ENCODE measurements at places on chromosomes 3 and 15.

- DNase-seq: no peak
These were observed 120.5 kb downstream of the XXYLT1 start for GRCh38 chr3:195150181-195151118.

GRCh38 chr3:23806534-23807423, 1.0 kb downstream of the UBE2E1 start:
- DNase-seq: no peak

- DNase-seq: no peak
These were observed 1.1 kb upstream of the UTS2B start for GRCh38 chr3:191331388-191331787.

DNA sequence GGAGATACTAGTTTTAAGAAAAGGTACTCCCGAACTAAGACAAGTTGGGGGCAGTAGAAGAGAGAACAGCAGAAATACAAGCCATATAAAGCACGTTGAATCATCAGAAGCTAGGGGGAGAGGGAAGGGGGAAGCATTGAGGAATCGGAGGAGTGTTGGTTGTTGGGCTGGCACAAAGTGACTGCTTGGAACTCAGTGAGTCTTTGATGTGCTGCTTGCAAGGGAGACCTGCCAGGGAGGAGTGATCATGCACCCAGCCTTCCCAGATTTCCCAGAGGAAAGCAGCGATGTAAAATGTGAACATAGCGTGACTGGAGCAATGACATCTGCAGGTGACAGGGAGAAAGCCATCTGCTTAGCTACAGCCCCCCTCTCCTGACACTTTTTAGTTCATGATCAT, 192.4 kb upstream of the IL12A start:
- no peak for DNase-seq

- DNase-seq: no peak
These were observed 369.0 kb upstream of the CDIN1 start for GRCh38 chr15:36210426-36210825.

DNA sequence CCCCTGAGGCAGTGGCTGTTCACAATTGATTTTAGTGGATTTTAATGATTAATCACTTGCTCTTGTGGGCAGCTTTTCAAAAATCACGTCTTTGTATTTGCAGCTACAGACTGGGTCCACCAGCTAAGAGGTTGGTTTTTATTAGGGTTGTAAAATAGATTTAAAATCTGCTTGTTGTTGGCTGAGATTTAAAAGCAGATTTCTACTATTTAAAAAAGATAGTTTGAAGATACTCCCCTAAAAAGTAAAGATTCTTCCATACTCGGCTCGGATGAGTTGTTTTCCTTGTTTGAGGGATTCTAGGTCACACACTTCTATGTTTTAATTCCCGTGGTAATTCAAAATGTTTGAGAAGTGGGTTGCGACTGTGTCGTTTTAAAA, 1.7 kb downstream of the KLHL24 start:
- DNase-seq: no peak
